ENCODE measurements at places on chromosomes 5 and 9. TPM values are rescaled to one million over a fixed set of nuclear protein-coding genes. Genes with fewer than 3 reads are reported as not detected.

HEMGN gene
- 0.54 TPM for total RNA-seq

DNA sequence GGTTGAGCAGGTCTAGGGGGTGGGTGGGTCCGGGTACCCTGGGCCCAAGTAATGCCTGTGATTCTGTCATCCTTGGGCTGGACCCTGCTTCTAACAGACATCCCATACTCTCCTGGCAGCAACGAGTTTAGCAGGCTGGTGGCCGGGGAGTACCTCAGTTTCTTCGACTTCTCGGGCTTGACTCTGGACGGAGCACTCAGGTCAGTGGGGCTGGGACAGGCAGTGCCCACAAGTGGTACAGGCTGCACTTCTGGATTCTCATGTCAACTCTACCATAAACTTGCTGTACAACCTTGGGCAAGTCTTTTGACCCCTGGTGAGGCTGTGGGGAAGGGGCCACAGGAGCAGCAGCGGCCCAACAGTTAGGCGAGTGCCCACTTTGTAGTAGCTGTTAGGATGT, 21.8 kb downstream of the PSD2 start:
- DNase-seq = no peak

DNA sequence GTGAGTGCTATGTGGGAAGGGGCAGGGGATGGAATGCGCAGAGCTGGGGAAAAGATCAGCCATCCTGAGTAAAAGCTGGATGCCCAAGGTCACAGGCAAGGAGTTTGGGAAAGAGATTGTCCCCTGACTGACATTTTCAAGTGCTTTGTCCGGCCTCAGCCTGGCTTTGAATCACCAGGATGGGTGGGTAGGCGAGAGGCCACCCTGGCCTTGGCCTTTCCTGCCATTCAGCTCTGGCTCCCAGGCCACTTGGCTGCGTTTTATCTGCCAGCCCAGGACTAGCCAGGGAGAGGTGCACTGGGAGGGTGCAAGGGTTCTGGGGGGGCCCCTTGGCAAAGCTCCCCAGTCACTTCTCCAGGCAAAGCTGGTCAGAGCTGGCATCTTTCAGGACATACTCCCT, 37.4 kb upstream of the SYNPO start:
- no peak for DNase-seq

DNA sequence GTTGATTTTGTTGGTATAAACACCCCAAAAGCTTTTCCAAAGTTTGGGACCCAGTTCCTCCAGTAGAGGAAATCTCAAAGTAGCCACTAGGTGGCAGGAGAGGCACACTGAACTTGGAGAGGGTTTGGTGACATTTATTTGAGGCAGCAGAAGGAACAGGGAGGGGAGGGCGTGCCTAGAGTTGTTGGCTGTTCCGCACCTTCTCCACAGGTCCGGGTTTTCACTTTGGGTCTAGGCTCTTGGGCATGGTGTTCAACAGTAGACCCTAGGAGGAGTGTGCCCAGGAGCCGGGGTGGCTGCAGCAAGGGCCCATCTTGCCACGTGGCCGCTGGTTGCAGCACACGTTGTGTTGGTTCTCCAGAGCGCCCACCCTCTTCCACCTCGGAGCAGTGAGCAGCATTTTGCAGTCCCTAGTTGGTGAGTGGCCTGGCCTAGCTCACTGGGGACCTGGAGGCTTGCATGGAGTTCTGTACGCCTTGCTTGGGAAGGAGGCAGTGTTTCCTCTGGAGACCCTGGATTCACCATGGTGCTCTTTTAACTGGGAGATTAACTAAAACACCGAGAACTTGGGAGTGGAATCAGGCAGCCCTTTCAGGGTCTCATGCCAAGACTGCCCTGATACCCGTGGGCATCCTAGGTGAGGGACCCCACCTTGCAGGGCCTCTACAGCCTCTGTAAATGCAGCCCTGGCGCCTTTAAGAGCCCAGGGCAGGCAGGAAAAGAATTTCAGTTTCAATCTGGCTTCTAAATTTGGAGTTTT, 28.2 kb downstream of the PTPA start:
- peak; percentile 95 for DNase-seq

DNA sequence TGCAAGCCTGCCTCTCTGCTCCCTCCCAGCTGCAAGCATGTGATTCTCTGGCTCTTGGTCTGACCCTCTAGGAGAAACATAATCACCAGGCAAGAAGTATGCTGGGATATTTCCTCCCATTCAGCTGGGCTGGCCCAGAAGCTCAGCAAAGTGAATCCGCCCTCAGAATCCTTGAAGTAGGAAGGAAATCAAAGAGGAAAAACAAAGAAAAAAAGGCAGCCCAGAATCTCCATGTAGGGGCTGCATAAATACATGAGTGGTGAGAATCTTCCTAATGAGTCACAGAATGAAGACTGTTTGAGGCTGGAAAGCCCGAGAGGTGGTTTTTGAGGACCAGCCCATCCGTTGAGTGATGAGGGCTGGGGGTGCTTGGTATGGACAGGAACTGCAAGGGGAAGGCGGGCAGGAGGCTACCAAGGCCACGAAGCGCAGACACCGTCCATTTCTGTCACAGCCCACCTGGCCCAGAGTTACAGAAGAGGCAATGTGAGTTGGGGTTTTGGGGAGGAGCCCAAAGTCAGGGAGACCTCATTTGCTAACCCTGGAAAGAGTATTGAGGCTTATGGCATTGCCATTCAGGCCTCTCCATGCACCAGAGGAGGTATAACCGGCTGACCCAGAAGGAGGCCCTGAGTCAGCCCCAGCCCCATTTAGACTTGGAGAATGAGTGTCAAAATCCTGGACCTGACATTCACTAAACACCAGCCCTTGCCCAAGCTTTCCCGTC, 33.4 kb upstream of the TGFBR1 start:
- DNase-seq = no peak

DNA sequence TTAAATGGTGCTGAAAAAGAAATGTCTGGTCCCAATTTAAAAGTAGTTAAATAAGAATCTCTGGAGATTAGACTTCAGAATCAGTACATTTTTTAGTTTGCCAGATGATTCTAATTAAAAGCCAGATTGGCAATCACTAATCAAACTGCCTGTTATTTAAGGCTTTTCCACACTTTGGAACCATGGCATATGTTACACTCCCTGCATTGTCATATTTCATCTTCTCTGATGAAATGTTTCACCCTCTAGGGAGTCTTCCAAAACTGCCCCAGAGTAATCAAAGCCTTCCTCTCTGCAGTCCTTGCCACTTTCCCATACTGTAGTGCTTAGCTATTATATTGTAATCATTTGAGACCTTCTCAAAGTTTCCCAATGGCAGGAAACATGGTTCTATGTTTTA, 17.5 kb upstream of the OR13C9 start:
- DNase-seq = no peak

DNA sequence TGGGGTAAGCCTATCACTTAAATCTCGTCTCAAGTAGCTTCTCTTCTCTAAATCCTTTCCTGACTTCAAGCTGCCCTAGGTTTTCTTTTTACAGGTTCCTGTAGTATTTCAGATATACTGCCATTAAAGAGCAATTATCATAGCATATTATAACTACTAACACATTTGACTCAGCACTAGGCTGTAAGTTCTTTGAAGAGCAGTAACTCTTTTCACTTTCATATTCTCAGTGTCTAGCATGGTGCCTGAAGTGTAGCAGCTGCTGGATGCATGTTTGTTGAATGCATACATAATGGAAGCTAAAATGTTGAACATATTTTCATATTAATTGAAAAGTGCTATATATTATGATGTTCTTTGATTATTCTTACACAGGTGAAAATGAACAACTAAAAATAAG, 22.5 kb downstream of the CCDC152 start:
- no peak for DNase-seq

DNA sequence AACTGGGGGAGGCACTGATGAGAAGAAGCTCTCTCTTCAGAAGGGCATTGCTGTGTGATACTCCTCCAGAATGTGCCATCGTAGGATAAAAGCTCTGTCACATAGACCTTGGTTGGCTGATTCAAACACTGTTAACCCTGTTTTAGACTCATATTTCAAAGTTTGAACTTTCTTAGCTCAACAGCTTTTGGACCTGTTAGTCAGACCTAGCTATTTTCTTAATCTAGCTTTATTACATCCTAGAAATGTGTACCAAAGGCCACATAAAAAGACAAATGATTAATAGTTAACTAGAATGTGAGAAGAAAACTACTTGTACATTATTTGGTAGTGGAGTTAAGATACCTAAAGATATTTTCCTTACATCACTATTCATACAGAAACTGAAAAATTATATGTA, 4.3 kb downstream of the RHOBTB3 start:
- DNase-seq = no peak

All from activated CD4-positive, alpha-beta T cell treated with anti-CD3 and anti-CD28 coated beads, Interleukin-2, amount 10 ng/mL, durations not matched to agents 24 days and 14 days (primary cell).